NCI-H510A (cell line): ENCODE measurements at places on chromosomes 6 and 20.

- DNase-seq: no peak
Measured at GRCh38 chr6:84549917-84550316, 214.5 kb downstream of the TBX18 start.

DNA sequence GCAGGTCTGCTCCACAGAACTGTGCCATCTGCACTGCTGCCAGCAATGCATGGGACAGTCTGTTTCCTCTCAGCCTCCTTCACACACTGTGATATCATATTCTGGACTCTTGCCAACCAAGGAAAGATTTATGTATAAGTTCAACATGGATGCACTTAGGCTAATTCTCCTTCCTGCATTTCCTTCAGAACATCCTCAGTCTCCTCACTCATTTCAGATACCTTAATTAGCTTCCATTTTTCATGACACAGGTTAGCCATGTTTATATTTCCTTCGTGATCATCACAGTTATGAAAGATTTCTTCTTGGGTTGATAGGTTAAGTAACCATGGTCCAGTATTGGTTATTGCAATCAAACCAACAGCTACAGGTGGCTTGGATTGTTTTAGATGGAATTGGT, 46.4 kb upstream of the DDR1 start:
- no peak for DNase-seq

DNA sequence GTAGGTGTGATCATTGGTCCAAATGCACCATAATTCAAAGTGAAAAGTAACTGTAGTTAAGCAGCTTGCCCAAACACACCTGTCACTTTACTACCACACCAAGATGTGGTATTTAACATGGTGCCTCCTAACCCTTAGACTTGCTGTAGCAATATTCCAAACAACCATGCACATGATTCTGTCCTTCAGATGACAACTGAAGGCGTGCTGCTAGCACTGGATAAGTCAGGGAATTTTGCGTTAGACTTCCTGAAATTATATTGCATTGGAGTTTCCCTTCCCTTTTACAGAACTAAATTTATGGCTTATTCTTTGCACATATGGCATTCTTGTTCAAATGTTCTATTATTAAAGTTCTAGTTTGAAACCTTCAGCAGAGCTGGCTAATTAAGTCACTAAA, 106.2 kb downstream of the ARHGAP18 start:
- DNase-seq: no peak

GRCh38 chr6:103820148-103820547, 1039.6 kb downstream of the HACE1 start:
- no peak for DNase-seq

- DNase-seq: no peak
Measured at GRCh38 chr6:108168501-108169463, 3.0 kb downstream of the NR2E1 start.

- peak; percentile 78 for DNase-seq
Measured at GRCh38 chr6:46491201-46491627, at the start of gene RCAN2. Gene RCAN2 (minus strand): TSS chr6:46491449.

DNA sequence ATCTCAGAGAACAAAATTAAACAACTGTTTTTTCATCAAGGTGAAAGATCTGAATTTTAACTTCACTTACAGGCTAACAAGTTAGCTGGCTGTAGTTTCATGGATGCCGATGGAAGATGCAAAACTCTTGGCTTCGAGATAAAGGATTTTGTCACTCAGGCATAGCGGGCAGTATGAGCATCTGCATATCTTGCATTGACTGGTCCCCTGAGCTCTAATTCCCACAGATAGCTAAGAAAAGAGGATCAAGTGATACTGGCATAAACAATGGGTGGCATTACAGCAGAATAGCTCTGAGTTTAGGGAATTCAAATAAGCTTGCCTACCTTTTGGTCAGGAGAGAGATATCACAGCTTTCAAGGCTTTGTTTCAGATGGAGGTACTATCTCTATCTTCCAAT, 1.8 kb upstream of the CLVS2 start:
- DNase-seq: no peak

DNA sequence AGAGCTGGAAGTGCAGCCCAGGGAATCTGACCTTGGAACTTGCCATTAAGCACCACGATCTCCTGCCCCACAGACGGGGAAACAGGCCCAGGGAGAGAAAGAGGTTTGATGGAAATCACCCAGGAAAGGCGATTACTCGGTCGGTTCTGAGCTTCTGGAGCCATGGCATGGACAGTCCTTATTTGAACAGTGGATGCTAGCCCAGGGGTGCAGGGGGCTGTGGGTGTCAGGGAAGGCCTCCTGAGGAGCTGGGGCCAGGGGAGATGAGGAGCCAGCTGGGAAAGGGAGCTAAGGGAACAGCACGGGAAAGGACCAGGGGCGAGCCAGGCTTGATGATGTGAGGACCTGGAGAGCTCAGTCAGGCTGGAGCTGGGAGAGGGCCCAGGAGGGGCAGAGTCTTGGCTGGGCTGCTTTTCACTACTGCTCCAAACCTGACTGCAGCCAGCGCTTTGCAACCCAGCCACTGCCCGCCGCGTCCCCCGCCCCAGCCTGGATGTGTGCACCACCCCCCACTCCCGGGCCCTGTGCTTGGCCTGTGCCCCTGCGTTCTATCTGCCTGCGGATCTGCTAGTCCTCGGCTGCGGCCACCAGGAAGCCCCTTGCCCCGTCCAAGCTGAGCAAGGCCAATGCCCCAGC, 17.8 kb downstream of the SUN5 start:
- DNase-seq: no peak

DNA sequence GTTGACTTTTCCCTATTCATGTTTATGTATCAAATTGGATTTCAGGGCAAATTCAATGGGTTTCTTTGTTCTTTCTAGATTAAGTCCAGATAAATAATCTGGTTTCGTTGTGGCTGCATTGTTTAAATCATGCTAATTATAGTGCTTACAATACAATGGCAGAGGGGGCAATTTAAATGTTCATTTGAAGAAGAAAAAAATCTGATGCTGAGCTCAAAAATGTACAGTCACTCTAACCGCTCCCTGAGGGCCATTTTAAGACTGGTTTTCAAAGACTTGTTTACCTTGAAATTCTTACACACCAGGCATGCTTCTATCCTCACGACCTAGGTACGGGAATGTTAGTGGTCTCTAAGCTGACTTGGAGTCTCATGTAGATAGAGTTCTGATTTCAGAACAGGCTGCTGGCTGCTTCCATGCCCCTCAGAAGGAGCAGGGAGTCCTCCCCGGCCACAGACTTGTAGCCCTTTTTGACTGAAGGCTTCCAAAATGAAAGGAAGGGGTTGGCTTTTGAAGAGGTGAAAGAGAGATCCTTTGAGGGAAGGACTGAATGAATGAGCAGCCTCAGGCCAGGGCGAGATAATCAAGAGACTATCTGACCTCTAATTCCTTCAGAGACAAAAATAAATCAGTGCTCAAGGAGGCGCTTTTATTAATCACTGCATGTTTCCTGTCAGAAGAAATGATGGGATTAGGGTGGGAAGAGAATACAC, 86.1 kb upstream of the ZNF217 start:
- no peak for DNase-seq

DNA sequence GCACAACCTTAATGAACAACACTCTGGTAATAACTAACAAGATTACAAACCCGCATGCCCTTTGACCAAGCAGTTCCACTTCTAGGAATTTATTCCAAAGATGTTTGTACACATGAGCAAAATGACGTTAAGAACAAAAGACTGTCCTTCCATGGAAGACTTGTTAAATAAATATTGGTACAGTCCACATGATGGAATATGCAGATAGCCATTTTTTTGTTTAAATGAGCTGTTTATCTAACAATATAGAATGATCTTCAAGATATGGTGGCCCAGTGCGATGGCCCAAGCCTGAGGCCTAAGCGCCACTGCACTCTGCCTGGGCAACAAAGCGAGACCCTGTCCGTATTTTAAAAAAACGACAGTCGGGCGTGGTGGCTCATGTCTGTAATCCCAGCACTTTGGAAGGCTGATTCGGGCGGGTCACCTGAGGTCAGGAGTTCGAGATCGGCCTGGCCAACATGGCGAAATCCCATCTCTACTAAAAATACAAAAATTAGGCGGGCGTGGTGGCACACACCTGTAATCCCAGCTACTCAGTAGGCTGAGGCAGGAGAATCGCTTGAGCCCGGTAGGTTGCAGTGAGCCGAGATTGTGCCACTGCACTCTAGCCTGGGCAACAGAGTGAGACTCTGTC, 7.4 kb upstream of the AHCY start:
- no peak for DNase-seq

DNA sequence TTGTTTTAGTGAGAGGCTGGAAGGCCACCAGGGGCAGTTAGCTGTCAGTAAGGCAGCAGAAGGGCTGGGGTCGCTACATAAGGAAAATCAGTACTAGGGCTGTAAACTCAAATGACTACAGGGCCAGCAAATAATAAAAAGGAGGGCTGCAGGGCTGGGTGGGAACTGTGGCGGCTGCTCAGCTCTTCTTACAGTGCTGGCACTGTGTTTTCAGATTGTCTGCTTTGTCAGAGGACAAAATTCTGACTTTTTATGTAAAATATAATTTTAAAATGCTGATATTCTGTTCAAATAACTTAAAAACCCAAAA, 23.2 kb downstream of the HLA-A start:
- DNase-seq: no peak

DNA sequence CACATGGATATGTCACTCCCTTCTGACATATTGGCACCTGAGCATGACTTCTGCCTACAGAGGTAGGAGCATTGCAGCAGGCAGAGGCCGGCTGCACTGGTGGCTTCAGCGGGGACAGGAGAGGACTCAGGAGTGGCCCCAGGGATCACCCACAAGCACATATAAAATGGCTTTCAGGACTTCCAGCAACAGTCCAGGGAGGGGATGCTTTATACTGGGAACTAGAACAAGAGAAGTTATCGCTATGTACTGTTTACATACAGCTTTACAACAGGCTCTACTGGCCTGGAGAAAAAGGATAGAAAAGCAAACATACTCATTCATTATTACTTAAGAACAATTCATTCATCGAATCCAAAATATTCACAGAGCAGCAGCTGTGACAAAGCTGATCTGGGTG, 337.8 kb downstream of the THBS2 start:
- DNase-seq: no peak

DNA sequence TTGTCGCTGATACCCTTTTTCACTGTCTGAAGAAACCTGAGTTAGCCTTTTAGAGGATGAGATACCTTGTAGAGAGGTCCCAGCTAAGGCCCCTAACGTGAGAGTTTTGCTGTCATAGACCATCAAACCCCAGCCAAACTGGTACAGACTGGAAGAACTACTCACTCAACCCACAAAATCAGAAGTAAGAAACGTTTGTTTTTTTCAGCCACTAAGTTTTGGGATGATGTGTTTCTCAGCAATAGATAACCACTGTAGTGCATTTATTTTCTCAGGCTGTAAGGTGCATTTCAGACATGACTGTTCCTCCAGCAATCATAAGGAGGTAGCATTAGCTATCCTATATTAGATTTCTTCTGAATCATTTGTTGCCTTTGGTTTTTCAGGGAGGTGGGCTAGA, 407.3 kb upstream of the FLRT3 start:
- no peak for DNase-seq

DNA sequence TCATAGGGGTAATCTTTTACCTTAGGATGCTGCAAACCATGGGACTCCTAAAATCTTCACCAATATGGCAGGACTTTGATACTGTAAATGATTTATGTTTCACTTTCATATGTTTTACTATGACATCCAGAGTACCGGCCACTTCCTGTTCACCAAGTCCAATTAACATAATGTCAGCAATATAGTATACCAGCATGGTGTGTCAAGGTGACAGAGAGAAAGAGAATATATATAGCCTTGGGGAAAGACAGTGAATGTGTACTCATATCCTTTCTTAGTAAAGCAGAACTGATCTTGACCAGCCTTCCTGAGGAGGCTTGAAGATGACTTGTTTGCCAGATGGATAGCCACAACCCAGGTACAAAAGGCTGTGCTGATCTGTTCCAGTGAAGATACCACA, 127.9 kb downstream of the NRN1 start:
- no peak for DNase-seq

- DNase-seq: no peak
Measured at GRCh38 chr6:127177030-127177922, 58.8 kb downstream of the RSPO3 start.

DNA sequence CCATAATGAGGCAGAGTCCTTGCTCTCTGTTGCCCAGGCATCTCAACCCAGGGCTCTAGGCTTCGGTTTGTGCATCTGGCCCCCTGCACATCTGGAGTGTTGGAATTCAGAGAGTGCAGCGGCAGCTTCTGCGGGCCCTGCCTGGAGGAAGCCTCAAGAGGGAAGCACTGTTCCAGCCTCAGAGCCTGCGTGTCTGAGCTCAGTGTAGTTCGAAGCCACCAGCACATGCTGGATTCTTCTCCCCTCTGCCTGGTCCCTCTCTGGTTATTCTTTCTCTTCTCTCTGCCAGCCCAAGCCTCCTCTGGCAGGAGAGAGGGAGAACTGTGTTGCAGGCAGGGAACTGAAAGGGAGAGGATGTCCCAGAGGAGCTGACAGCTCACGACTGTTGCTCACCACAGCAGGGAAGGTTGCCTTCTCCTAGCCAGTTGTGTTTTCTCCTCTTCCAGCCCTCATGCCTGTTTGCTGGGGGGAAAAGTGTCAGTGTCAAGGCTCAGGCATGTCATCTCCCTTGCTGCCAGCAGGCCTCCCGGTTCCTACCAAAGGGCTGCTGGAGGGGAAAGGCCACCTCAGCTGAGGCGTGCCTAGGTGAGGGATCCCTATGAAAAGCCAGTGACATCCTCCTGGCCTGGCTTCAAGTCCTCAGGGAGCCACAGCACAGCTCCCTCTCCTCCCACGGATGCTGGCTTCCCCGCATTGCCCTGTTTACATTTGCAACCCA, 126.0 kb upstream of the LRFN2 start:
- no peak for DNase-seq

DNA sequence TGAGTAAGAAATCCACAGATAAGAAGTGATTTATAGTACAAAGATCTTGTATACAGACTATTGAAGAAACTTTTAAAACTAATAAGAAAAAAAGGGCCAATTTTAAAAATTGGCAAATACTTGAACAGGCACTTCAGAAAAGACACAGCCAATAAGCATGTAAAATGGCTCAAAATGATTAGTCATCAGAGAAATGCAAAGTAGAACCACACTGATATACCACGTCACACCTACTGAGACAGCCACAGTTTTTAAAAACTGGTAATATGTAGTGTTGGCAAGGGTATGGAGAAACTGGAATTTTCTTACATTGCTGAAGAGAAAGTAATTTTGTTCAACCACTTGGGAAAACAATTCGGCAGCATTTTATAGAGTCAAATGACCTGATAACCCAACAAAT, 488.9 kb upstream of the HTR1E start:
- no peak for DNase-seq

- DNase-seq: no peak
Measured at GRCh38 chr6:156934069-156934460, 156.9 kb downstream of the ARID1B start.

- DNase-seq: no peak
Measured at GRCh38 chr6:111759836-111760785, 113.1 kb downstream of the FYN start.

GRCh38 chr6:362924-363249, 28.7 kb upstream of the IRF4 start:
- no peak for DNase-seq

- no peak for DNase-seq
Measured at GRCh38 chr6:10389739-10390494, 25.0 kb downstream of the TFAP2A start.
